ENCODE measurements at places on chromosomes 12 and 14.

DNA sequence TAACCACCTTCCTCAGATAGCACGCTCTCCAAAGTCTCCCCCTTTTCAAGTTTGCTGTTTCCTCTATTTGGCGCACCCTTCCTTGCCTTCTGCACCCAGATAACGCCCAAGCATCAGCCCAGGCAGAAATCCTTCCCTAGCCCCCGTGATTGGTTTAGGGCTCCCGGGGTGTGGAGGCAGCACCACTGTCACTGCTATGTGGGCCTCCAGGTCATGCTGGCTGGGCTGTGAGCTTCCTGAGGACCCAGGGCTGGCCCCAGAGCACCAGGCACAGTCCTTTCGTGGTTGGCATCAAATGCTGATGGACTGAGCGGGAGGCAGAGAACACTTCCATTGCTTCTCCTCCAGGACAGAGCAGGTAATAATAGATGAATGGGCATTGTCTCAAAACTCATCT is 311.4 kb downstream of the BCL11B start:
- DNase-seq: no peak

DNA sequence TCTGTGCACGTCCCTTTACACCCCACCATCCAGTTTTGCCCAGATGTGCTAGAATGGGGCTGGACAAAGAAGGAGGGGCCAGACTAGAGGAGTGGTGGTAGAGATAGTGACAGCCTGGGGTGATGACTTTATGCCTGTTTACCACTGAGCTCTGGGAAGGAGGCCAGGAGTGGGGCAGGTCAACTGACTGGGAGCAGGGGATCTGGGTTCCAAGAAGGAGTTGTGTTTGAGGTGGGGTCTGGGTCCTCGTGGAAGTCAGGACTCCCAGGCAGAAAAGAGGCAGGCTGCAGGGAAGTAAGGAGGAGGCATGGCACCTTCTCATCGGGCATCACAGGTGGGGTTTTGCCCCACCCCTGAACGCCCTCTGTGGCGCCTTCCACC is 315 bp downstream of the LTB4R2 start:
- DNase-seq: no peak

GRCh38 chr12:80837342-80837978 is 100.3 kb downstream of the LIN7A start:
- DNase-seq: no peak

DNA sequence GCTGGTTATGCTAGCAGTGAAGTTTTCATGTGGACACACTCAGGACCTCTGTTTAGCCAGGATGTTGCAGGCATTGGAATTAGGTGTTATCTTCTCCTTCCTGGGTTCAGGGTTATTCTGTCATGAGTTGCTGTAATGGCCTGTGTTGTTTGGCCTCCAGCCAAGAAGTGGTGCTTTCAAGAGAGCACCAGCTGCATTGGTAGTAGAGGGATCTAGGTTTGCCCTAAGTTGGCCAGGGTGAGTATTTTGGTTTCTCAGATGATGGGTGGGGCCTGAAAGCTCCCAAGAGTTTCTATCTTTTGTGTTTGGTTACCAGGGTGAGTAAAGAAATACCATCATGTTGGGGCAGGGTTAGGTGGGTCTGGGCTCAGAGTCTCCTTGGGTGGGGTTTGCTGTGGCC is 2.7 kb upstream of the GZMH start:
- DNase-seq: no peak

DNA sequence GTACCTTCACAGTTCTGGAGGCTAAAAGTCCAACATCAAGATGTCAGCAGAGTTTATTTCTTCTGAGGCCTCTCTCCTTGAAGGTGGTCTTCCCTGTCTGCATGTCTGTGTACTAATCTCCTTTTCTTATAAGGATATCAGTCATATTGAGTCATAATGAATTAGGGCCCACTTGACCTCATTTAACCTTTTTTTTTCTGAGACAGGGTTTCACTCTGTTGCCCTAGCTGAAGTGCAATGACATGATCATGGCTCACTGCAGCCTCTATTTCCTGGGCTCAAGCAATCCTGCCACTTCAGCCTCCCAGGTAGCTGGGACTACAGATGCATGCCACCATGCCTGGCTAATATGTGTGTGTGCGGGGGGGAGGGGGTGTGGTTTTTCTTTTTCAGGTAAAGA is 41.7 kb downstream of the PPM1H start:
- no peak for DNase-seq

DNA sequence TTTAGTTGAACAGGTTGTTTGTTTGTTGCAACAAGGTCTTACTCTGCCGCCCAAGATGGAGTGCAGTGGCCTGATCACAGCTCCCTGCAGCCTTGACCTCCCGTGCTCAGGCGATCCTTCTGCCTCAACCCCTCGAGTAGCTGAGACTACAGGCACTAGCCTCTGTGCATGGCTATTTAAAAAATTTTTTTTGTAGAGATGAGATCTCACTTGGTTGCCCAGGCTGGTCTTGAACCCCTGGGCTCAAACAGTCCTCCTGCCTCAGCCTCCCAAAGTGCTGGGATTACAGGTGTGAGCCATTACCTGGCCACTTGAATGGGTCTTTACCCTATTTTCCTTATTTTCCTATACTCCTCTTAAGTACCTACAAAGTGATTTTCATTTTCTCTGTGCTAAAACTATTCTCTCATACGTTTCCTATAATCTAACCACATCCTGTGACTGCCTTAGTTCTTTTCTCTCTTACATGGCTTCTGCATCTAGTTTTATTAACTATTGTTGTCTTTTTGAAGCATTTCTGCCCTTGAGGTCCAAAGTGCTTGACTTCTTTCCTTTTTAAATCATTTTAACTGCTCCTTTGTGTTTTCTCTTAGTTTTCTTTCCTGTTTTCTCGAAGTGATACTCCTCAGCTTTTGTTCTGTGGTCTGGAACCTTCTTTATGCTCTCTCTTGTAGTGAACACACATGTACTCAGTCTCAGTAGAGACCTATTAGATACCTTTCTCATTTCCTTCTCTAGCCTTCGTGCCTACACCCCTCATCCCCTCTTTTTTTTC is 14.1 kb downstream of the GPX2 start:
- no peak for DNase-seq

DNA sequence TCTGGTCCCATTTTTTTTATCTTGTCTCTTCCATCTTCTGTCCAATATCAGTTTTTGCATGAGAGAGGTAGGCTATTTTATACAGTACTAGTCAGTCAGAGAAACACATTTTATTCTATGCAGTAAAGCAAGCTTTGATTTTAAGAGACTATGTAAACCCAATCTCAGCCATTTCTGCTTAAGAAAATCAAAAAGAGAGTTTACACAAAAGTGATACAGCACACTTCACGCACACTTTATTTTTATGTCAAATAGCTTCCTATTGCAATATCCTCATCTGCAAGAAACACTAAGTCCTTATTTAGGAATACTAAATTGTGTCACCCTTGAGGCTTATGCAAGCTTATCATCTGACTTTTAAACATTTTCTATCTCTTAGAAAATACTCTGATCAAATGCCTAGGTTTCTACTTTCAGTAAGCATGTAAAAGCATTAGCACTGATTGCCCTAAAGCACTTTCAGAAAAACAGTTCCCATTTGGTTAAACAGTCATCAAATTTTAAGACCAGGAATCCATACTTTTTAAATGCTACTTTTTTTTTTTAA is 78.3 kb downstream of the MED13L start:
- no peak for DNase-seq

DNA sequence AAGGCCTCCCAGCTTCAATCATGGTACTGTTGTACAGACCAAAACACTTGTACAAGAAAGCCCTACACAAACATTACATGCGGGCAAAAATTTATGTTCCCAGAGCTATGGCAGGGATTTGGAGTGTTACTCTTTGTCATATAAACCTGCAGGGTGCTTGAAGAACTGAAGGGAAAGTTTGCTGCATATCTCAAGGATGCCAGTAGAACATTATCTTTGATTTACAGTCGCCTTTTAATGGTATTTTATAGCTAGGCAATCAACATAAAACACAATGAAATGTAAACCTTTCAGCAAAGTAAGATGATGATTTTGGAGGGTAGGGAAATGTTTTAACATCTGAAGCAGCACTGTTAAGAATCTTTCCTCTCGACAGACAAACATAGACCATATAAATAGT is 305.6 kb downstream of the KCNH5 start:
- no peak for DNase-seq

DNA sequence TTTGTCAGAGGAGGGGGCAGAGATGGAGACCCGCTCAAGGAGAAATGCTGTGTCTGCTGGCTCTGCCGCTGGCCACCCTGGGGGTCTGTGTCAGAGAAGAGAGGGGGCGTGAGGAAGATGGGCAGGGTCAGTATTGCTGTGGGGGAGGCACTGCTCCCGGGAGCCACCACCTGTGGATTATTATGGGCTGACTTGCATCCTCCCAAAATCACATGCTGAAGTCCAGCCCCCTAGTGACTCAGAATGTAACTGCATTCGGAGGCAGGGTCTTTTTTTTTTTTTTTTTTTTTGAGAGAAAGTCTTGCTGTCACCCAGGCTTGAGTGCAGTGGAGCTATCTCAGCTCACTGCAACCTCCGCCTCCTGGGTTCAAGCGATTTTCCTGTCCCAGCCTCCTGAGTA is 12.3 kb downstream of the ABCD4 start:
- no peak for DNase-seq

DNA sequence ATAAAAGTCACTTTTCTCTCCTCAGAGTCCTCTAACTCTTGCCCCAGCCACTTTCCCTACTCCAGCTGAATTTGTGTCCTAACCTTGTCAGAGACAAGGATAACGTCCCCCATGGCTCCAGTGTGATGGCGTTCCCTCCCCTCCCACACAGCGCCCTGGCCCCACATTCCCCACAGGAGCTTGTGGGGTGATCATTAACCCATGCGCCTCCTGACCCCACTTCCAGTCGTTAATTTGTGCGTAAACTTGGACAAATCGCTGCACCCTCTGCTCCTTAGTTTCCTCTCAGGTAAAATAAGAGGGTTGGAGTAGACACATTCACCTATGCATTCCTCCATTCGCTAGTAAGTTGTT is 22.9 kb upstream of the BCDIN3D start:
- no peak for DNase-seq

DNA sequence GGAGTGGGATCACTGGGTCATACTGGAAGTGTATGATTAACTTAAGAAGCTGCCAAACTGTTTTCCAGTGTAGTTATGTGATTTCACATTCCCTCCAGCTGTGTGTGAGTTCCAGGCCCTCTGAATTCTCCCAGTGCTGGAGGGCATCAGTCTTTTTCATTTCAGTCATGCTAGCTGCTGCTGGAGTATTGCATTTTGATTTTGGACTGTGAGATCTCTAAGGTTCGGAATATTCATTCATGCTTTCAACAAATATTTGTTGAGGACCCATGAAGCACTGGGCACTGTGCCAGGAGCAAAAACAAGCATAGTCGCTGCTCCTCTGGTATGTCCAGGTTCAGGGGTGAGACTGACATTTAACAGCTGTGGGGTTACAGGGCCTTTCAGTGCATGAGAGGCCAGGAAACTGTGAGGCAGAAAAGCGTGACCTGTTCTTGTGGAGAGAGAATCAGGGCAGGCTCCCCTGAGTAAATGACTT is 133.2 kb downstream of the SCARB1 start:
- DNase-seq: no peak

GRCh38 chr12:8081251-8081920 is 688 bp upstream of the NECAP1 start:
- DNase-seq: no peak

DNA sequence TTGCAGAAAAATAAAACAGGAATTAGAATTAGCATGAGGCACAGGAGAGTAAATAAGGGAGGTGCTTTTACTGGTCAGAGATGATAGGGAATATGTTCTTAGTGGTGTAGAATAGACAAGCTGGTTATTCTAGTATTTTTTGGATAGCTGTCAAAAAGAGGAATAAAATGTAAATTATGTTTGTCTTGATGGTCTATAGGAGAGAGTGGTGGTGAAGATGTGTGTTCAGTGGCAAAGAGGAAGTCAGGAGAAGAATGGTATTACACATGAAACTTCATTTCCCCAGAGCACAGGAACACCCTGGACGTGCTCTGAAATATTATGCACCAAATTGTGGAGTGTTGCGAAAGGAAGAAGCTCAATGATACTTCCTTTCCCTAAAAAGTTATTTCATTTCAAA is 27.8 kb downstream of the MUCL1 start:
- no peak for DNase-seq

DNA sequence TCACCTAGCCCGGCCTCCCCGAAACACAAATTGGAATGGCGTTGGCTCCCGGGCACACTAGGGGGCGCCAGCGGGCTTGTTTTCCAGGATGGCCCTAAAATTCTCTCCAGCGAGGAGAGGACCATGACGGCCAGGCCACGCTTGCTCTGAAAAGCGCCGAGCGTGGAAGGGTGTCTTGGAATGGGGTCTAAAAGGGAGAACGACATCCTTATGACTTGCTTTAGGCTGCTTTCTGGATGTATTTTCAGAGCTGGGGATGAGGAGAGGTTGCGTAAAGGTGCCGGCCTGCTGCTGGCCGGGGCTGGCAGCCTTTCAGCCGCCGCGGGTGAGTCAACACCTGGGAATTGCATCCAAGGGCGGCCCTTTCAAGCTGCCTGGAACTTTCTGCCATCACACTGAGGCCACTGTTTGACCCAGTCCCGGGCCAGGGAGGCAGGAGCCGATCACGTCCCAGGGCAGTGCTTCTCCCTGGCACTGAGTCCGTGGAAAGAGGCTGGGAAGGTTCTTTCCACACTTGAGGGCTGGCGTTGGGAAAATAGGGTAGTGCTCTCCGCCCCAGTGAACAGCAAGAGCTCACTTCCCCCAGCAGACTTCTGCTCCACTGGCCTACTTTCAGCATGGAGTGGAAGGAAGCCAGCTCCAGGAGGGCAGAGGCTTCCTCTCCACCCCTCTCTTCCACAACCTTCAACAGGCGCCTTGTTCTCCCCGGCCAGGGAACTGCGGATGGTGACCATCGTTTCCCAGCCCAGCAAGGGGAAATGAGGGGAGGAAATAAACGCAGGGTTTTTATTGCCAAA is 216.2 kb downstream of the TTC8 start:
- DNase-seq: peak; percentile 81
